ENCODE measurements at places on chromosomes 11 and 22.
A peak's percentile ranks its signal among the peaks of the same experiment; 100 is the strongest.

DNA sequence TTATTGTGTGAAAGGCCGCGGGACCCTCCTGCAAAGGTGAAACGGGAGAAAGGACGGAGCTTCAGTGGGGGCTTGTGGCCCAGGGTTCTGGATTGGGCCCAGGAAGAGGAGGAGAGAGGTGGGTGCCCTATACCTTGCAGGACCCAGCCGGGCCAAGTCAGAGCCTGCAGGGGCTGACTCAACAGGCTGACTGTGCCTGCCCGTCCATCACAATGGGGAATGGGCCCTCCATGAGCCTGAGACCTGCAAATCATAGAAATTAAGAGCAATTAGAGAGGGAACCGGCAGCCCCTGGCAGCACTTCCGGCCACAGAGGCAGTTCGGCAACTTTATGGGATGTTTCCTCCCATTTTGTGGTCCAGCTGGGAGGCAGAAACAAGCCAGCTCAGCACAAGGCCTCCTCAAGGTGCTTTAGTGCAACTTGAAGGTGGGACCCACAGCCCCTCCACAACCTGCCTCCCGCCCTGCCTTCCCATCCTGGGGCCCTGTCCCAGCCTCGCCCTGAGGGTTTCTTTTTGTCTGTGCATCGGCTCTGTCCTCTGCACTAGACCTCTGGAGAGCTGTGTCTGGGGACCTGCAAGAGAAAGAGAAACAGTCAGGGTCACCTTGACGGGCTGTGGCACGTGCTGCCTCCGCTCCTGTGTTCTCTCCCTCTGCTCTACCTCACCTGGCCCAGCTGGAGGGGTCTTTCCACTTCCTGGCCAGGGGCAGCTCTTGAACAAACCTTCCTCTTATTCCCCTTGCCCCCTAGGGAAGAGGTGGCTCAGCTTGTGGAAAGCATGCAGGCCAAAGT lies 19.1 kb upstream of the NECTIN1 start:
- DNase-seq = no peak

DNA sequence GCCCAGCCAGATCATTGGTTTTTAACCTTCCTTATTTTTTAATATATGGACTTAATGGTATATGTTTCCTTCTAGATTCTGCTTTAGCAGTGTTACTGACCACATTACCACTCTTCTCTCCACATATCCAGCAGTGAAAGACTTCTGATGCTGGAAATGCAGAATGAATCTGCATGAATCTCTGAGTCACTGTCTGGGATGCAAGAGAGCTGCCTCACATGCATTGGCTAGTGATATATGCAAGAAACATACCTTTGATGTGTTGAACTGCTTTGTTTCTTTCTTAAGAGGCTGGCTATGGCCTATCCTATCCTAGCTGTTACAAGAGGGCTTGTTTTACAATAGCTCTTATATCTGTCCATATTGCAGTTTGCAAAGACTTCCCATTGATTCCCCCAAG lies 16.6 kb upstream of the AMPD3 start:
- no peak for DNase-seq

DNA sequence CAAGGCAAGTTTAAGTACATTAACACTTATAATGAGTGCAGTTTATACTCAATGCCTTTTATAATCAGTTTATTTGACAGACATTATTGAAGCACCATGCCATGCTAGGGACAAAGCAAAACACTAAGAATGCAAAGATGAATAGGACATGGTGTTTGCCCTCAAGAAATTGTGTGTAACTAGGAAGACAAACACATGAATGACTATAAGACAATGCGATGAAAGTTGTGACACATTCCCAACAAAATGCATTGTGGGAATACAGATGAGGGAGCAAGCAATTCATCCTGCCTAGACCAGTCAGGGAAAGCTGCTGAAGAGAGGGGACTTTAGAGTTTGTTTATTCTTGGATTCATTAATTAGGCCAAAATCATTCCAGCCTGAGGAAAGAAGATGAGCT lies 133.8 kb upstream of the TRPC6 start:
- no peak for DNase-seq

DNA sequence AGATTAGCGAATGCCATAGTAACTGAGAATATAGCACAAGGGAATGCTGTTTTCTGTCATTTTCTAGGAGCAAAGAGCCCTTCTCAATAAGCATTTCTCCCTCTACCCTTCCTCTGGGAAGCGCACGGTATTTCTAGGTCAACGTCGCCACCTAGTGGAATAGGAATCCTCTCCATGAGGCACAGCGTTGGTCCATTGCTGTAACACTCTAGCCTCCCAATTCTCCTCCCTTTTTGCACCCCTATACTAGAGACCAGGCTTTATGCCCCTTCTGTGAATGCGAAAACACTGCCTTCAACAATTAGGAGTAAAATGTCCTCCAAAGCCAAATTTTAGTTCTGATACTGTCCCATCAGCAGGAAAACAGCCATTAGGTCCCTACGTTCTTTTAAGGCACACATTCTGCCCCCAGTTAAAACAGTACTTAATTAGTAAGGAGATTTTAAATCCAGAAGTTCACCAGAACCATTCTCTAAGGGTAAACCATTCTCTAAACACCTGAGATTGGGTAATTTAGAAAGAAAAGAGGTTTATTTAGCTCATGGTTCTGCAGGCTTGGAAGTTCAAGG lies 12.8 kb upstream of the HYLS1 start:
- DNase-seq = peak; percentile 89

- DNase-seq = no peak
Observed at GRCh38 chr22:24744638-24745037, 29.9 kb downstream of the PIWIL3 start.

GRCh38 chr11:72396041-72396440 lies 38.3 kb downstream of the CLPB start:
- DNase-seq = no peak

DNA sequence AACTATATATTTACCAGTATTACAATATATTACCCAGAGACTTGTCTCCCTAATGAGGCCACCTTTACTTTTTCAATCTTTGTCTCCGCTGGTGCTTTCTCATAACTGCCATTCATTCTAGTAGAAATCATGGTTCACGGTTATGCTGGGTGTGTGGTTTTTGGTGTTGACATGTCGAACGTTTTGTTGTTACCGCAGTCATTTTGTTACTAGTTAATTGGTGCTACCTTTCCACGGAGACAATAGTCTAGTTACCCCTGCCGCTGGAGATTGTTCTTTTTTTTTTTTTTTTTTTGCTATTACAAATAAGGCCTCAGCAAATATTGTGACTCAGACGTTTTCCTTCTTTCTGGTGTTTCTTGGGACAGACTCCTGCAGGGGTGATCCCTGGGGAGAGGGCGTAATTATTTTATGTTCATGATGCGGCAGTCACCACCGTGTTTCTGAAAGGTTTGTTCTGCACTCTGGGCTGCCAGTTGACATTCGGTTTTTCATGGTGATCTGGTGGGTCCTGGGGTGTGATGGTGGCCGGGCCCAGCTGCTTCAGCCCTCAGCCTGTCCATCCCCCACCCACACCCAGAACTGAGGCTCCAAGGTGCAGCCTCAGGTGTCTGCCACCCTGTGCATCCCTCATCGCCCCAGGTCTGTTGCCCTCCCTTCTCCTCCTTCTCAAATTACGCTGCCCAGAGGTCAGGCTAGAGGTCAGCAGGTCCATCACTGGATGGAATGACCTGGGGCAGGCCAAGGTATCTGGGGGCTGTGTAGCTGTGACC lies 28.6 kb downstream of the LRP5 start:
- DNase-seq = no peak

GRCh38 chr11:21988477-21988876 lies 204.4 kb upstream of the ANO5 start:
- DNase-seq = no peak

DNA sequence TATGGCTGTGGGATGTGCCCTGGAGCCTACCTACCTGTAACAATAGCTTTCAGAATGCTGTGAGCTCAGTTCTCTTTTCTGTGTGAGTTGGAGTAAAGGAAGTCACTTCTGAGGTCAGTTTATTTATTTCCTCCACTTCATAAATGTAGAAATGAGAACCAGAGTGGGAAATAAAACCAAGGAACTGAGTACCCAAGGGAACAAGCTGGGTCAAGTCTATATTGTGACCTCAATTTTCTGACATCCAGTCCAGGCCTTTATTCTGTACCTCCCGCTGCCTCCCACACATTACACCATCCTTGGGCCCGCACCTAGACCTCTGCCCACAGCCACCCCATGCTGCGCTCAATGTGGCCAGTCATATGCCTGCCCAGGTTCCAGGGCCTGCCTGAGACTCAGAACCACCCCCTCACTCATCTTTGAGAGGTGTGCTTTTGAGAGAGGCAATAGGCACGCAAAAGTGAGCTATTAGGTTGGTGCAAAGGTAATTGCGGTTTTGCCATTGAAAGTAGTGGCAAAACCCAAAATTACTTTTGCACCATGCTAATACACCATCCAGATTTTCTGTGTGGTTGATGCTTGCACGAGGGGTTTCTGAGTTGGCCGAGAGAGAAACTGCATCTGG lies 9.8 kb downstream of the MS4A6E start:
- no peak for DNase-seq

DNA sequence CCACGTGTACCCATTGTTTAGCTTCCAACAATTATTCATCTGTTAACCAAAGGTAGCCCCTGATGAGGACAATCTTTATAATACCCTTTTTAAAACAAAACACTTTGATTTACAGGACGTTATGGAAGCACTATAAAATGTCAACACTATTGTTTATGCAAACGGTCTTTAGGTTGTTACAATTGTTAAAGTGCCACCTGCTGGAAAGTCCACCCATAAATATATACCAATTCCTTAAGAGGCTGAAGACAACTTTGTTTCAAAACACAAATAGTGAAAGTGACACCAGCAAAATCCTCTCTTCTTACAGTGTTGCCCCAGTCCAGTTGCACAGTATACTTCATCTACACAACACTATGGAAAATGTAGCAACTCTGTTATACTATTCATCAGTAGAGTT lies 68.9 kb upstream of the SLN start:
- DNase-seq = no peak

DNA sequence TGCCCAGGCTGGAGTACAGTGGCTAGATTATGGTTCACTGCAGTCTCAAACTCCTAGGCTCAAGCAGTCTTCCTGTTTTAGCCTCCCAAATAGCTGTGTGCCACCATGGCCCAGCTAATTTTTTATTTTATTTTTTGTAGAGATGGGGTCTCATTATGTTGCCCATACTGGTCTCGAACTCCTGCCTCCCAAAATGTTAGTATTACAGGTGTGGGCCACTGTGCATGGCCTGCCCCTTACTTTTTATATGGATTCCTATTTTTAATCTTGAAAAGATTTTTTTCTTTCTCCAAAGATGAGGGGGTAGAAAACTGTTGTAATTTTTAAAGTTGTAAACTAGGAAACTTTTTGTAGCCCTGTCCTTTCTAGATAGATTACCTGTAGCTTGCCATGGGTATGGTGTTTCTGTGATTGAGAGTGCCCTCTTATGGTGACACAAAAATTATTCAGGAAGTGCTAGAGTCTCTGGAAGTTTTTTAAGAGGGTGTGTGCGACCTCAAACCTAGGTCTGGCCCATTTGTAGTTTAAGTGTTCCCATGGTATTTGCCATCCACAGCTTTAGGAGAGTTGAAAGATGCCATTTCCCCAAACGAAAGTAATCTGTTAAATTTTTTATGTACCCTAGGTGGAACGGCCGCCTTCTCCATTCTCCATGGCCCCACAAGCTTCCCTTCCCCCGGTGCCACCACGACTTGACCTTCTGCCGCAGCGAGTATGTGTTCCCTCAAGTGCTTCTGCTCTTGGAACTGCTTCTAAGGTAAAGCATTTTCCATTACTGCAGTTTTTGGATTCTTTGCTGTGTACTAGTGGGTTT lies 32.4 kb downstream of the MCAM start:
- peak; percentile 19 for DNase-seq

GRCh38 chr11:119166368-119167076 lies 2.0 kb upstream of the NLRX1 start:
- no peak for DNase-seq

DNA sequence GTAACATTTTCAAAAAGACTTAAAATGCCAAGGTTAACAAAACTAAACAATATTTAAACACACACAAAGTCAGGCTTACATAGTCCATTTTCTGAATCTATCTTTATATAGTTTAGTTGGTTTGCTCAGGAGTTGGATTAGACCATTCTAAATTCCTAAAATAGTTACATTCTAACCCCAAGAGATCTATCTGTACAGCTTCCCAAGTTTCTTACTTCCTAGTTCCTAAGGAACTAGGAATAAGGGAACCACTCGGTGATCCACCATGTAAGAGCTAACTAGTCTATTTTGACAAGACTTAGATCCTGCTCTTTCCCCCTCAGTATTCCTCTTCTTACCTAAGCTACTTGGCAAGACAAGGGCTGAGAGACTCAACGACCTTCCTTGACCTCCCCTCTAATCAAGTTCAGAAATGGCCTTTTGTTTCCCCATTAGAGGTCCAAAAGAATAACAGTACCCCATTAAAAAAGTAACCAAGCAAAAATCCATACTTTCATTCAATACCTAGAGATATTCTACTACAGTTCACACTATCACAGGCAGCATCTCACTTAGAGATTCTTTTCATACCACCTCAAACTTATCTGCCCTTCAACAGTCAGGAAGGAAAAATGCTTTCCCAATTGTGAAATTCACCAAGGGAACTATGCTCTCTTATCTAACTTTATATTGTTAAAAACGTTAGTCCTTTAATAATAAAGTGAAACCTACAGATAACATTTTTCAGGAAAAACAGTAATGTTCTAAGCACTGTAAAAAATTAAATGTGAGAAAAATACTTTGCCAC lies 253.1 kb downstream of the TTC28 start:
- no peak for DNase-seq

GRCh38 chr11:116078101-116078591 lies 573.9 kb upstream of the CADM1 start:
- DNase-seq = peak; percentile 80

GRCh38 chr22:41928593-41929417 lies 2.2 kb upstream of the TNFRSF13C start:
- no peak for DNase-seq

DNA sequence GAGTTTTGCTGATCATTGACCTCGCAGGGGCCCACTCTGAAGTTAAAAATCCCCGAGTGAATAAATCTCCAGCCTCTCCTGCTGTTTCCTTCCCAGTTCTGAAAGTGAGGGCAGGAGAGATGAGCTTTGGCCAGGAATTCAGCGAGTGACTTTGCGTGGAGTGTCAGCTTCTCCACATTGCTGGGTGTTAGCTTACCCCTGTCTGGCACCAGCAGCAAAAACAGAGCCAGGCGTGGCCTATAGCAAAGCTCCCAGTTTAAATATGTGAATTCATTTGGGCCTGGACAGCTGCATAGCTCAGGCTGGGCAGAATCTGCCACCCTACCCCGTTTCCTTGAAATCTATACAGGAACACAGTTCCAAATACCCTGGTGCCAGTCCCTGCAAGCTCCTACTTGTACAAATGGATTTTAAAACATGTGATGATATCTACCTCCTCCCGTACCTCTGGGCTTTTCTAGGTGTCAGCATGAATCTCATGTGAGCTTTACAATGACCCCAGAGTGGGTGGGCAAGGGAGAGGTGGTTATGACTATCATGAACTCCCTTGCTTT lies 25.6 kb downstream of the TIMP3 start:
- no peak for DNase-seq

- DNase-seq = no peak
Observed at GRCh38 chr11:102798012-102798746, at the start of gene MMP1. Gene MMP1, minus strand, starts transcription at chr11:102798160. Its CDS starts 68 bp downstream, at chr11:102798092.

Data from neural progenitor cell (in vitro differentiated cells).